ENCODE measurements at places on chromosomes 1 and 21.

DNA sequence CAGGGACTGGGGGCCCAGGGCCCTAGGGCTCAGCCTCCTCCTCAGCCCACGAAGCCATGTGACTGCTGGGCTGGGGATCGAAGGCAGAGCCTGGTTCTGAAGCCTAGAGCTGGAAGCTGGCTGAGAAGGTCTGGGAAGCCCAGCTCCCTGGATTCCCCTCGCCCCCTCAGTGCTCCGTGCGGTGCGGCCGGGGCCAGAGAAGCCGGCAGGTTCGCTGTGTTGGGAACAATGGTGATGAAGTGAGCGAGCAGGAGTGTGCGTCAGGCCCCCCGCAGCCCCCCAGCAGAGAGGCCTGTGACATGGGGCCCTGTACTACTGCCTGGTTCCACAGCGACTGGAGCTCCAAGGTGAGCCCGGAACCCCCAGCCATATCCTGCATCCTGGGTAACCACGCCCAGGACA is 9.1 kb downstream of the ADAMTSL4 start:
- no peaks in the 10 kb centered on the region for H3K36me3 ChIP-seq
- H3K27me3 ChIP-seq: no peaks in the 10 kb centered on the region
- no peak for DNase-seq
- no peak overlapping the region for H3K4me3 ChIP-seq
- H3K27ac ChIP-seq: no peak overlapping the region
- peaks cover 7% of the 10 kb centered on the region for H3K4me1 ChIP-seq

GRCh38 chr1:222928212-222928611 is 113.4 kb downstream of the DISP1 start:
- DNase-seq: peak; percentile 48
- H3K4me3 ChIP-seq: no peak overlapping the region
- H3K27ac ChIP-seq: no peak overlapping the region
- H3K27me3 ChIP-seq: no peaks in the 10 kb centered on the region

GRCh38 chr1:194133152-194133551 is 946.7 kb upstream of the B3GALT2 start:
- no peaks in the 10 kb centered on the region for H3K27me3 ChIP-seq
- no peak overlapping the region for H3K27ac ChIP-seq
- no peaks in the 10 kb centered on the region for H3K36me3 ChIP-seq

DNA sequence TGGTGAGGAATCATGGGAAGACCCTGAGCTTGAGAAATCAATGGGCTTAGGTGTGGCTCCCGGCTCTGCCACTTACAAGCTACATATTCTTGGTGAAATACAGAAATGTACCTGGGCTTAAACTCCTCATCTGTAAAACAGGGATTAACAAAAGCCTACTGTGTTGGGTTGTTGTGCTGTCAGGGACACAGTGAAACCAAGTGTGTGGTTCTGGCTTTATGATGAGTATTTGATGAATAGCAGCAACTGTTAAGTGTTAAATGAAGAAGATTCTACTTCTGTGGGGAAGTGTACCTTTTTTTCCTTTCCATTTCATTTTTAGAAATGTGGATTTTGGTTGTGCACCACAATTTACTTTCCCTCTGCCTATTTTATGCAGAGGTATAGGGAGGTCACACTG is 41.1 kb upstream of the DUSP10 start:
- no peak overlapping the region for H3K4me3 ChIP-seq
- DNase-seq: no peak
- no peaks in the 10 kb centered on the region for H3K27me3 ChIP-seq
- no peak overlapping the region for H3K27ac ChIP-seq
- no peaks in the 10 kb centered on the region for H3K36me3 ChIP-seq

DNA sequence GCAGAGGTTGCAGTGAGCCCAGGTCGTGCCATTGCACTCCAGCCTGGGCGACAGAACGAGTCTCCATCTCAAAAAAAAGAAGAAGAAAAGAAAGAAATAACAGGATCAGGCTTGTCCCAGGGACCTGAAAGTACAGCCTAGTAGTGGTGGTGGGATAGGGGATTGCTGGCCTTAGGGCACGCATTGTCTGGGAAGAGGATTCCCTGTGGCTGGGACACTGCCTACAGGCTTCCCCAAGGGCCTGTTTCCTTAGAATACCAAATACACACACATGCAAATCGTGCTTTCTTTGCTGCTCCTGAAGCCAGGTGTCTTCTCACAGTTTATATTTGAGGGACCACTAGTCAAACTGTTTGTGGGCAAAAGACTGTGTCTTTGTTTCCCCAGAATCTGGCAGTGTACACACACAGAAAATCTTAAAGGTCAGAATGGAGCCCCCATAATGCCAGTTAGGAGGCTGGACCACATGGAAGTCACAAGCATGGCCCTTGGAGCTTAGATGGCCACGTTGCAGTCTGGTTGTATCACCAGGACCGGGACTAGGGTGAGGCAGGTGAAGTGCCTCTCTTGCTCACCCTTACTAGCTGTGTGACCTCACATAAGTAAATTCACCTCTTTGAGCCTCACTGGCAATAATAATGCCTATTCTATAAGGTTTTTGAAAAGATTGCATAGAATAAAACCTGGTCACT is 12.7 kb upstream of the ASAP3 start:
- H3K4me1 ChIP-seq: no peaks in the 10 kb centered on the region
- H3K27me3 ChIP-seq: no peaks in the 10 kb centered on the region
- no peak for DNase-seq
- H3K4me3 ChIP-seq: no peak overlapping the region

DNA sequence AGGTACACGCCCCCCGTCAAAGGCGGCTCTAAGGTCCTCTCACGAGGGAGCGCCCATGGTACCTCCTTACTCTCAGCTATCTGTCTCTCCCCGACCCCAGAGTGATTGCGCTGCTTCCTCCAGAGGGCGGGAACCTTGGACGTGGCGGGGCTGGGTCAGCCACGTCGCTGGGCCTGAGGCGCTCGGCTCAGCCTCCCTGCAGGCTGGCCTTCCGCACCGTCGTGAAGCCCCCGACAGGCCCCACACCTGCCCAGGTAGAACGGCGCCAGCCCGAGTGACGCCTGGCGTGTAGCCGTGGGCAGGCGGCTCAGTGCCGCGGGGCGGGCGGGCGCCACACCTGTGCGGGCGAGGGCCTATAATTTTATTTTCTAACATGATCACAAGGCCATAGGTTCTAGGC is 122.2 kb upstream of the BEND5 start:
- no peaks in the 10 kb centered on the region for H3K4me1 ChIP-seq
- DNase-seq: no peak
- H3K4me3 ChIP-seq: no peak overlapping the region
- H3K27me3 ChIP-seq: no peaks in the 10 kb centered on the region
- no peak overlapping the region for H3K27ac ChIP-seq

DNA sequence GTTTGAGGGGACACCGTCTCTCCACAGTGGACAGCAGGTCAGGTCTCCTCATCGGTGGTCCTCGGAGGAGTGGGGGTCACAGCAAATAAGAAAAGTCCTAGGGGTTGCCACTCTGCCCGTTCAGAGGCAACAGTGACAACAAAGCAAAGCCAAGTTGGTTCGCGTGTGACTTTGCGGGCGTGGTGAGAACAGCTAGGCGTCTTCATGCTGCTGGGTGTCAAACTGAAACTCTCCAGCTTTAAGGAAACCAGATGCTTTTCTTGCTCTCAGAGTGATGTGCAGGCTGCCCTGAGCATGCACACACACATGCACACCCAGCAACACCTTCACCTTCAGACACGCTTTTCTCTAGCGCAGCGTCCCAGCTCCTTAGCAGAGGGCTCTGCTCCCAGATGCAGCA is 70.1 kb upstream of the ARHGEF16 start:
- no peaks in the 10 kb centered on the region for H3K27me3 ChIP-seq
- no peaks in the 10 kb centered on the region for H3K36me3 ChIP-seq
- no peak for DNase-seq
- no peak overlapping the region for H3K27ac ChIP-seq
- H3K4me1 ChIP-seq: no peaks in the 10 kb centered on the region

- no peak for DNase-seq
- no peak overlapping the region for H3K27ac ChIP-seq
- H3K4me3 ChIP-seq: no peak overlapping the region
- H3K36me3 ChIP-seq: no peaks in the 10 kb centered on the region
Measured at GRCh38 chr1:30315185-30315960, 408.0 kb downstream of the MATN1 start.

DNA sequence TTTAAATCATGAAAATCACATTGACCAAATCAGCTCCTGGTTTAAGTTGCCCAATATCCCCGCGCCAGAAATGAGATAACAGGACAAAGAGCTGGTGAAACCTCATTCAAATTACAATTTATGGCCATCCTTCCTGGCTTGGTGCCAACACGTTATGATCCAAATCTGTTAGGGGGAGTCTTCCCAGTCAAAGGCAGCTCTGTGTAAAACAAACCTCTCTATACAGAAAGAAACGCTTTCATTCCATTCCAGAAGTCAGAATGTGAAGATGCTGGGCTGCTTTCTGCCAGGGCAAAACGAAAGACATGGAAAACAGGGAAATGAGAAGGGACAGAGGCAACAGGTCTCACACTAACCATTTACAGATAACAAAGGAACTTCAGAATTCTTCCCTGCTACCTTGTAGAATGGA is 53.5 kb upstream of the TIAM1 start:
- H3K4me1 ChIP-seq: no peaks in the 10 kb centered on the region
- H3K27me3 ChIP-seq: no peaks in the 10 kb centered on the region
- no peak for DNase-seq
- H3K36me3 ChIP-seq: no peaks in the 10 kb centered on the region
- no peak overlapping the region for H3K4me3 ChIP-seq

DNA sequence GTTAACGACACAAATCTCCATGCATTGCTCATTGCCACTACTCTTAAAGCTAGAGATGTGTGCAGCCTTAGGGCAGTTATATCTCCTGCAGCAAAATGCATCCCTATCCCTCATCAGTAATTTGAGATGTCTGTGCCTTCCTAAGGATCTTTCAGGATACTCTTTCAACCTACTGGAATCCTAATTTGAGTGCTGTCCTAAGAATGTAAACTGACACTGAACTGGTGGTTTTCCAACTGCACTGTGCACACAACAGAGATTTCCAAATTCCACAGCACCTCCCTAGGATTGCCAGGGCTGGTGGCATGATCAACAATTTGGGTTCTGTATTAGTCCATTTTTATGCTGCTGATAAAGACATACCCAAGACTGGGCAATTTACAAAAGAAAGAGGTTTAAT is 193.9 kb downstream of the LTN1 start:
- no peaks in the 10 kb centered on the region for H3K36me3 ChIP-seq
- no peak for DNase-seq
- no peak overlapping the region for H3K27ac ChIP-seq
- no peaks in the 10 kb centered on the region for H3K4me1 ChIP-seq
- H3K27me3 ChIP-seq: no peaks in the 10 kb centered on the region

DNA sequence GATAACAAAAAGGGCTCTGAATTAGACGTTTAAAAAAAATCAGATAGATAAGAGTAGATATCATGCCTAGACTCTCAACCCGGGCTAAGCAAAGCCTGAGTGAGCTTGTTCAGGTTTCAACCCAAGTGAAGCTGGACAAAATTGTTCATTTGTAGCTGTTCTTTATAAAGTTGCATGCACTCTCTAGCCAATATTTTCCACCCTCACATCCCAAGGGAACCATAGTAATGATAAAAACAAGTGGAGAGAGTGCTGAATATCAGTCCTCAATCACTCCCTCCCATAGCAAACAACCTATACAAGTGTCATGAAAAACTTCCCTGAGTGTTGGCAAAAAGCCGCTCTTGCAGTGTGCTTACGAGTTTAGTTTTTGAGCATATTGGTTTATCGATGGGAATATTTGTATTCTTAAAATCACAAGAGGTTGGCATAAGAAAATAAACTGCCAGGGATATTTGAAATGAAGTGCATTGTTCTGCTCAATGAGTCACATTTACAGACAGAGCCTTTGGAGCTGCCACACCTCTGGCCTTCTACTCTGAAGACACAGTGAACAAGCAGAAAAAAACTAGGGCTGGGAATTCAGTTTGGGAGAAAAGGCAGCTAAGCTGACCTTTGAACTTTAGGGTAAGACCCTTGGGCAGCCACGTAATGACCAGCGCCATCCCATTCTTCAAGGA is 2.2 kb upstream of the CLCA2 start:
- H3K27ac ChIP-seq: no peak overlapping the region
- H3K4me3 ChIP-seq: no peak overlapping the region
- no peak for DNase-seq
- no peaks in the 10 kb centered on the region for H3K4me1 ChIP-seq
- no peaks in the 10 kb centered on the region for H3K36me3 ChIP-seq

GRCh38 chr1:180462102-180462501 is 40.3 kb downstream of the ACBD6 start:
- H3K4me1 ChIP-seq: no peaks in the 10 kb centered on the region
- no peak overlapping the region for H3K4me3 ChIP-seq
- DNase-seq: no peak
- no peak overlapping the region for H3K27ac ChIP-seq
- no peaks in the 10 kb centered on the region for H3K27me3 ChIP-seq
- H3K36me3 ChIP-seq: no peaks in the 10 kb centered on the region

DNA sequence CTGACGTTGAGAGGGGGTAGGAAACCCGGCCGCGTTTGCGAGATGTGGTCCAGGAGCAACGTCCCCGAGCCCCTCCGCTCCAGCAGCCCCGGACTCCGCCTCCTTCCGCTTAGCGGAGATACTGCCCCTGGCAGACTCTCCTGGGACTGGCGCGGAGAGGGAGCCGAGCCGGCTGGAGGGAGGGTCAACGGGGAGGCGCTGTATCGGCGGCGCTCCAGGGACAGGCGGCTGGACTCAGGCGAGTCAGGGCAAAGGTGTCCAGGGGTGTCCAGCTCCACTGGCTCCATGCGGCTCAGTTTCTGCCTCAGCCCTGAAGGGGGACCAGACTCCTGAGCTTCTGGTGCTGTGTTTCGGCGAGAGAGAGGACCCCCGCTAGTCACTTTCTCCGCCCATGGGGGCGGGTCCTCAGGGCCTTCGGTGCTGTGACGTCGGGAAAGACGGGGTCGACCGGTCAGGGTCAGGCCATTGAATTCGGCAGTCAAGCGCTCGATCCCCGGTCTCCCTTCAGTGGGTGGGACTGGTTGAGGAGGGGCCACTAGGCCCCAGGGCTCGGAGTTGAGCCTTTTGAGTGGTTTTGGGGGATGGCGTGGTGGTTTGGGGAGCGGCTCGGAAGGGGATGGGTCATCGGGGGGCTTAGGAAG is 2.8 kb upstream of the LIX1L start:
- peaks cover 31% of the 10 kb centered on the region for H3K27me3 ChIP-seq
- peak overlapping the region; percentile 57 for H3K4me3 ChIP-seq
- peak; percentile 74 for DNase-seq
- no peak overlapping the region for H3K27ac ChIP-seq
- H3K36me3 ChIP-seq: no peaks in the 10 kb centered on the region
- peaks cover 3% of the 10 kb centered on the region for H3K4me1 ChIP-seq
